ENCODE measurements at places on chromosomes 11 and 22. TPM values are rescaled to one million over a fixed set of nuclear protein-coding genes. Genes with fewer than 3 reads are reported as not detected.

DNA sequence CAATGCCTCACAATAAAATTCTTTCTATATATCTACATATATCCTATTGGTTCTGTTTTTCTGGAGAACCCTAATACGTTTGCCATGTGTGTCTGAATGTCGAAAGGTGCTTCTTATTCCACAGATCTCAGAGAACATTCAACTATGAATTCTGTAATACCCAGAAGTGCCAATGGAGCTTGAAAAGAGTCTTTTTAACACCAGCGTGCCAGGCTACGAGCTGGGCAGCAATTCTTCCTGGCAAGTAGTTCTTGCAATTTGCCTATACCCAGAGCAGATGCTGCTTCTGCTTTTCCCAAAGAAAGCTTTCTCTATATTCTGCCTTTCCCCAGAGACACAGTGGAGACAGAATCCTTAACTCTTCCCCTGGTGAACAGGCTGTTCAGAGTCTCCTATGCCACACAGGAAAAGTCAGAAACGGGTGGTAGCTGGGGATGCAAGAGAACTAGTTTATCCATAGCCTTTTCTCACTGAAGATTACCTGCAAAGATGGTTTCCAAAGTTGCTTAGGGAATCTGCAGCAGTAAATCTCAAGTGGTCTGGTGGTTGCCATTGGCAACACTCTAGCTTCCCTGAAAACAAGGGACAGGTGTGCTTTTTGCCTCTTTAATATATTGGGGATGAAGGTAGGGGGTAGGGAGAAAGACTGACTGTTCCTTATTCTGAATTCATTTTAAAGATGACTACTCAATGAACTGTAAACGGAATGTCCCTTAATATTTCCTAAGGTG, 16.8 kb upstream of the PAFAH1B2 start:
- DNase-seq = no peak

- no peak for DNase-seq
Measured at GRCh38 chr11:106101370-106101769, 23.9 kb downstream of the AASDHPPT start.

- DNase-seq = peak; percentile 90
Measured at GRCh38 chr11:27158456-27159334, 118.1 kb downstream of the BBOX1 start.

- DNase-seq = no peak
Measured at GRCh38 chr11:93100211-93100610, 97.6 kb downstream of the SLC36A4 start.

Gene FAM89B
- total RNA-seq = 30.4 TPM

GRCh38 chr11:12224537-12224893, 114.1 kb downstream of the MICAL2 start:
- DNase-seq = peak; percentile 49

Gene AMBRA1
- 27.8 TPM for total RNA-seq

DNA sequence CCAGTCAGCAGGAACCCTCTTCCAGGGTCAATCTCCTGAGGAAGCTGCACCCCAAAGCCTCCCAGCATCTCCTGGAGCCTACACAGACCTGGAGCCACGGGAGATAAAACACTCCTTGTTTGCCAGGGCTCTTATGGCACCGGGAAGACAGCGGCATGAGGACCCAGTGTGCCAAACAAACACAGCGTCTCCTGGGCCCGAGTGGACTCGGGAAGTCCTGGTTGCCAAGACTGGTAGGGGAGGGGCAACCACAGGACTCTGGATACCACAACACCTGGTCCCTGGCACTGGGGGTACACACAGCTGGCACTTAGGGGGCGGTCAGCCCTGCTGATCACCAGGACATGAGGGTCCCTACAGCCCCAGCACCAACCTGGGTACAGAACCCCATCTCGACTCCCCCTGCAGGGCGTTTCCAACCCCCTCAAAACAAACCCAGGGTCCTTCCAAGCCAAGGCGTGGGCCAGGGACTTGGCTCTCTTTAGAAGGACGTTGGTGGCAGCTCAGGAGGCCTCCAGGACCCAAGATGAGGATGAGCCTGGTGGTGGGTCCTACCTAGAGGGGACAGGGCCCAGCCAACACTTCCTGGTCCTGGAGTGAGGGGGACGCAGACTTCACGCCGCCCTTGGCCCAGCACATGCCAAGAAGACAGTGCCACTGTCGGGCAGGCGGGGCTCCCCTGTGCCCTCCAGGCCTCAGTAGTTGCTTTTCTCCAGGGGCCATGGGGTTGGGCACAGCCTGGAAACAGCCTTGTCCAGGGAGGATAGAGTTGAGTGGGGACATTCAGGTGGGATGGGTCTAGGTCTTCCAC, 85.0 kb downstream of the CELSR1 start:
- DNase-seq = no peak

DNA sequence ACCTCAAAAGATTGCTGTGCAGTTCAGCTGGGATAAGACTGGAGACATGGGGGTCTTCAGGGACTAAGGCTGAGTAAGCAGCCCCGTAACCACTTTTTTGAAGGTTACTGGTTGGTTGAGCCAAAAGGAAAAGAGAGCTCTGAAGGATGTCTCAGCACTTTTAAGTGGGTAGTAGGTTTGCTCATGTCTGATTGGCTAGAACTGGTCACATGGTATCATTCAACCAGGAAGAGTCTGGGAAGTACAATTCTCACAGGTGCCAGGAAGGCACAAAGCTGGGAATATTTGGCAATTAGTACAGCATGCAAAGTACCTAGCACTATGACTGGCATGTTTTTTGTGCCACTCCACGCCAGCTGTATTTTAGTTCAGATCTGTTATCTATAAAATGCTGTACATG, 58.1 kb downstream of the SNX19 start:
- DNase-seq = no peak

Gene MAJIN
- not detected for total RNA-seq

DNA sequence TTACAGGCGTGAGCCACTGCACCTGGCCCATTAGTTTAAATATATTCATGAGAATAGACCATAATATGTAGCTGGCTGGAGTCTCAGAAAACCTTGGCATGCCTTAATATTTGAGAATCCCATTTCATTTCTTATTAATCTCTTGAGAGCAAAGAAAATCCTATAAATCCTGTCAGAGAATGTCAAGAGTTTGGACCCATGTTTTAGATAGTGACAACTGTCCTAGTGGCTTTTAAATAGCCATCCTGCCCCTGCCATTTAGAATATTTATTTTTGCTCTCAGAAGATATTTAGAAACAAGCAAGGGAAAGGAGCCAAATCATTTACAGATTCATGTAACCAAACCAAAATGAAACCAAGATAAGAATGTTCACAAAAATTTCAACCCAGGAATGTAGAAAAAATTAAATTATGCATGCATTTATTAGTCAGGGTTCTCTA, 107.2 kb downstream of the SWAP70 start:
- DNase-seq = peak; percentile 54

Gene OR10V1
- not detected for total RNA-seq

Gene KDM4F
- not detected for total RNA-seq

DNA sequence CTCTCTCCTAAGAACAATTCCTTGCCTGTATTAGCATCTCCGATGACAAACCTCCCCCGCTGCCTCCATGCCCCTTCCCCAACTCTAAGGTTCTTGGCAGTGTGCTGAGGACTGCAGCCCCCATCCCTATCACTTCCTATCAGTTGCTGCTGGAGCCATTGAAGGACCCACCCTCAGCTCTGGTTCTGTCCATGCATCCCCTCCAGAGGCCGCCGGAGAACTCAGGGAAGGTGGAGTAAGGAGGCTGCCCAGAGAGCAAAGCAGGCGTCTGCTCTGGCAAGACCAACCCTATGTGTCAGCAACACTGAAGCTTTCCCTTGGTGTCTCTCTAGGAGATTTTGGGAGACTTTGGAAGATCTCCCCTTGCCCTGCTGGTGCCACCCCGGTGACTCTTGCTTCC, 1139.5 kb downstream of the TBC1D22A start:
- no peak for DNase-seq

Gene INSC
- 3.8 TPM for total RNA-seq

DNA sequence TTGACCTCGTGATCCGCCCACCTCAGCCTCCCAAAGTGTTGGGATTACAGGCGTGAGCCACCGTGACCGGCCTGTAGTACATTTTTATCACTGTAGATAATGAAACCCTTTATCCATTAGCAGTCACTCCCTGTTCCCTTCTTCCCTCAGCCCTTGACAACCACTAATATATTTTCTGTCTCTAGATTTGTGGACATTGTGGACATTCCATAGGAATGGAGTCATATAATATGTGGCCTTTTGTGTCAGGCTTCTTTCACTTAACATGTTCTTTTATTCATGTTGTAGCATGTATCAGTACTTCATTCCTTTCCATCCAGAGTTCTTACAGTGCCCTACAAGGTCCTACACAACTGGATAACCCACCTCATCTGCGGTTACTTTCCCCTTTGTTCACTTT, 30.5 kb downstream of the RRM1 start:
- DNase-seq = no peak

DNA sequence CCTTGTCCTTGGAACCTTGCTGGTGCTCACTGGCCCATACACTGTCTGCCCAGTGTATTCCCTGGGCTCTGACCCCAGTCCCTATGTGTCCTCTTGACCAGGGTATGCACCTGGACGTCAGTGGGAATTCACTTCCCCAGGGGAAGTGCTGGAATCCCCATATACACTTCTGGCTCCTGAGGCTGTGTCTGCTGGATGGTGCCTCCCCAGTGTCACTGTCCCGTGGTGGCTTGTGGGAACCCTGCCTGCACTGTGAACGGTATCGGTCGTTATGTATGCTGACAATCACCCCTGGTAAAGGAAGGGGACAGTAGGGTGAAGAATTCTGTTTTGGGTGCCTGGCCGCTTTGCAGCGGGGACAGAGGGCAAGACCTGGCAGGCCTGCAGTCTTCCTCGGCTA, 95.9 kb downstream of the RRM1 start:
- no peak for DNase-seq

Gene MMP12
- not detected for total RNA-seq

DNA sequence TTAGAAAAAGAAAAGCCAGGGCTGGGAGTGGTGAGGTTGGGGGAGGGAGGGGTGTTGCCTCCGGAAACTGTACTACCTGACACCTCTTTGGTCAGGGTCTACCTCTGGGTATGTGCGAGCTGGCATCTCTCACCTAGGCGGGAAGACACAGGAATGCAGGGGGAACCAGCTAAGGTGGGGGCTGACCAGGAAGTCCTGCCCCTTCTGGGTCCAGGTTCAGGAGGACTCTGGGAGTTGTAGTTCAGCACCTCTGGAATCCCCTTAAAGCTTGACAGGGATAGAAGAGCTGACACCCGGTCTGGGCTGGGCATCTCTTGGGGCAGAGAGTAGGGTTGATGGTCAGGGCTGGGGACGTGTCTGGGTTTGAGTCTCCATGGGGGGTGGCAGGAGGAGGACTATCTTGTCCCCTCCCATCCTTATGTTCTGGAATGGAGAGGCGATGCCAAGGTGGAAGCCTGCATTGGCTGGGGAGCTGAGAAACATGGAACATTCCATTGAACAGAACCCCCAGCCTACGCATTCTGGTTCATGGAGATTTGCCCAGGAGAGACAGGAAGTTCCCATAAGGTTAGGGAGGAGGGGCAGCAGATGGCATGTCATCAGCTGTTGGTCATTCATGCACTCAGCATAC, 2.1 kb upstream of the KIAA1671 start:
- no peak for DNase-seq

DNA sequence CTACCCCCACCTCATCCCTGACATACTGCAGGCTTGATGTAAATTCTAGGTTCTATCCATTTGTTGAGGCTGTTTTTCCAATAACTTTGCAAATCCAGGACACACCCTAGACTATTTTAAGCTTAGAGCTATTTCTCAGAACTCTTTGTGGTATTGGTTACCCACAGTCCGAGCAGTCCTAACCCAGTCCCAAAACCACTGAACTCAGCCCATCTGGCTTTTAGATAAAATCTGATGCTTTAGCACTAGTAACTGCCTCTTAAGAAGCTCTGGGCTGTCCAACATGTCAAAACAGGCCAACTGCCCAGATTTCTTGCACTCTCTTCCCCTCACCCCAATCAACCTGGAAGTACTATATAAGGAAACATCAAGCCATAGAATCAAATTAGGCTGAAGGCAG, 344.4 kb upstream of the CADM1 start:
- peak; percentile 39 for DNase-seq

- DNase-seq = no peak
Measured at GRCh38 chr11:108727665-108728064, 62.8 kb downstream of the DDX10 start.

GRCh38 chr22:27474711-27475547, 326.6 kb downstream of the MN1 start:
- DNase-seq = peak; percentile 88

DNA sequence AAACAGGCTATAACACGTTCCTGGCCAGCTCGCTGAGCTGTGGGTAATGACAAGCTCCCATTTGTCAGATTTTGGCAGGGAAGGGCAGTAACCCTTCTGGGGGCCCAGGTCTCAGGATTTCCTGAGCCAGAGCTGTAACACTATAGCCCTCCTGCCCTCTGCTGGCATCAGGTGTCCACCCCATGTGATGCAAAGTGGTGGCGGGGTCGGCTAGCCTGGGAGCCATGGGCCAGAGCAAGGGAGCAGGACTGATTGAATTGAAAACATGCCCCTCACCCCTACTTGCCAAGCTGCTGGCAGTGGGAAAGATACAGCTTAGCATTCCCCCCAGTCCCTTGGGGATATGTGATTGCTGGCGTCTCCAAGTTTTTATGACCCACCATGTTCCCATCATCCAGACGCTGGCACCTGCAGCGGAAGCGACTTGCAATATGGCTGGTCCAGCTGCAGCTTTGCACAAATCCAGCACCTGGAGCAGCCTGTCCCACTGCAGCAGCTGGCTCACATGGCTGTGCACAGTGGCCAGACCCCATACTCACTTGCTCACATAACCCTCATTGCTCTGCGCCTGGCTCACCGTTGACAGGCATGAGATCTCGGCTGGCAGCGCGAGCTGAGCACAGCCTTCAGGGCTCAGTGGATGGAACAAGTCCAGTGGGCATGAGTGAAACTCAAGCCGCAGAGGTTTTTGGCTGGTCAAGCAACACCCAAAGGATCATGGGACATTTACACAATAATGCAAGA, 1147.8 kb downstream of the JRKL start:
- DNase-seq = no peak

DNA sequence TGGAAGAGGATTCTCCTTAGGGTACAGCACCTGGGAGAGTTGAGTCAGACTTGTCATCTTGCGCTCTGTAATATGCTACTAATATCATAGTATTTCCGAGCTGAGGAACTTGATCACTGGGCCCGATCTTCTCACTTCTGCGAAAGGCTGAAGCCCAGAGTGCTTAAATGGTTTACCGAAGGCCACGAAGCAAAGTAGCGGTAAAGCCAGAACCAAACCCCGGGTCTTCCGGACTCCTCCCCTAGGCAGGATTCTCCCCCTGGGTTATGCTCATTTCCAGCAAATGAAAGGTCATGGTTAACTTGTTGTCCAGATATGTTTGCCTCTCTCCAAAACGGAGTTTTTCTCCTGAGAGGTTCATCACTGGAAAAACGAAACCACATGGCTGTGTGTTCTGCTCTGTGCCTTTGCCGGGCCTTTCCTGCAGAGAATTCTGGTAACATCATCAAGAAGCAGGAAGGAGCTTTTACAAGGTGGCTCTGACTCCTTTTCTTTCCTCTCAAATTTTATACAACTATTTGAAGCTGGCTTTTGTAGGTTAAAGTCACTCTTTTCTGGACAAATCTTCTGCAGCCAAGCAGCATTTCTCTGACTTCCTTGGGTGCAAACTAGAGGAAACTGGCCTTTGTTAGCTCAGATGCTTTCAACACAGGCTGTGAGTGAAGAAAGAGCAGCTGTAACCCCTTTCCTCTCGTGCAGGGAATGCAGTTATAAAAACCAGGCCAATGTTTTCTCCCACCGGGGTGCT, 35.5 kb downstream of the UBASH3B start:
- peak; percentile 80 for DNase-seq
